Stimulated activated naive B cell treated with anti-CD40 and anti-IgM and Interleukin-4, amounts not matched to agents 10 μg/mL and 1 μg/mL and 100 μg/mL, for 72 hours (primary cell): ENCODE measurements at places on chromosomes 11 and 22.

- H3K27ac ChIP-seq = no peak overlapping the region
- no peak for DNase-seq
- H3K4me3 ChIP-seq = no peak overlapping the region
- peaks cover 8% of the 10 kb centered on the region for H3K27me3 ChIP-seq
Measured at GRCh38 chr11:12523180-12523924, 146.0 kb downstream of the PARVA start.

DNA sequence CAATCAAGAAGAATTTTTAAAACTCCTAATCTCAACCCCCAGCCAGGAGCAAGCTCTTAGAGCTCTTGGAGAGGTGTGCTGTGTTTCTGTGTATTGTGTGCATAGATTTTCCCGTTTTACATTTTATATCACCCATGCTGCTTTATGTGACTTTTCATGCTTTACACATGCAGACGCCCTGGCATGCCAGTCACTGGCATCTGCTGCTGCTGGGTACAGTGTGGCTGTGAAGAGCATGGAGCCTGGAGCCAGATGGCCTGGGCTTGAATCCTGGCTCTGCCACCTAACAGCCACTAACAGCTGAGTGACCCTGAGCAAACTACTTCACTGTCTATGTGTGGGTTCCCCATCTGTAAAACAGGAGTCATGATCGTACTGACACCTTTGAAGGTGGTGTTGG is 23.1 kb downstream of the POLR3H start:
- no peak for DNase-seq
- no peak overlapping the region for H3K27ac ChIP-seq
- peaks cover 21% of the 10 kb centered on the region for H3K4me1 ChIP-seq
- H3K27me3 ChIP-seq = no peaks in the 10 kb centered on the region
- H3K4me3 ChIP-seq = no peak overlapping the region
- H3K36me3 ChIP-seq = peaks cover 40% of the 10 kb centered on the region

DNA sequence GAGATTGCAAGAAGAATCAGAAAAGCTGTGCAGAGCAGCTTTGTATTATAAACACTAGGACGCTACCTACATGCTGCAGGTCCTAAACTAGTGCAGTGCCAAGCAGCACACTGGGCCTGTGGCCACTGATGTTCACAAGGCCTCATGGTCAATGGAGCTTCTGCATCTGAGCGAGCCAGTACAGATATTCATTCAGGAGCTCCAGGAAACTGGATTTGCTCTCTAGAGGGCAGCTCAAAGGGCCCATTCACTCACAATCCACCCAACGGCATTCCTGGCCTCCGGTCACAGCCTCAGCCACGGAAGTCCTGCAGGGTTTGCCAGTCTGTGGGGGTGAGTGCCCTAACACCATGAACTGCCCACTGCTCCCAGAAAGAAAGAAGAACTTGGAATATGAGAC is 5.8 kb upstream of the TBC1D10A start:
- H3K4me1 ChIP-seq = peaks cover 41% of the 10 kb centered on the region
- no peak overlapping the region for H3K4me3 ChIP-seq
- H3K27ac ChIP-seq = no peak overlapping the region
- no peaks in the 10 kb centered on the region for H3K27me3 ChIP-seq
- no peak for DNase-seq

- no peaks in the 10 kb centered on the region for H3K36me3 ChIP-seq
- H3K4me1 ChIP-seq = peaks cover 11% of the 10 kb centered on the region
- no peak overlapping the region for H3K27ac ChIP-seq
- no peak overlapping the region for H3K4me3 ChIP-seq
Measured at GRCh38 chr11:76161261-76161961, 44.9 kb downstream of the WNT11 start.

- H3K27me3 ChIP-seq = no peaks in the 10 kb centered on the region
- no peak overlapping the region for H3K27ac ChIP-seq
- no peak overlapping the region for H3K4me3 ChIP-seq
- no peaks in the 10 kb centered on the region for H3K36me3 ChIP-seq
Measured at GRCh38 chr11:30381879-30382278, 59.0 kb downstream of the ARL14EP start.

DNA sequence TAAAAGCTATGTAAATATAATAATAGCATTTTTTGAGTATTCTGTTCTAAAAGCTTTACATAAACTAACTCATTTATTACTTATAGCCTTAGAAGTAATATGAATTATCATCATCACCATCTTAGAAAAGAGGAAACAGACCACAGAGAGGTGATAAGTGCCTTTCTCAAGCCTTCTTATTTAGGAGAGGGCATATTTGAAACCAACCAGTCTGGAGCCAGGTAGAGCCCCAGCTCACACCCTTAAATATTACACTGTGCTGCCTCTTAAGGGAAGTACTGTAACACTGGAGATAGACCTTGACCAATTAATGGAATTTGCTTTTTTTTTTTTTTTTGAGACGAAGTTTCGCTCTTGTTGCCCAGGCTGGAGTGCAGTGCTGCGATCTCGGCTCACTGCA is 2.3 kb downstream of the BCO2 start:
- H3K27ac ChIP-seq = no peak overlapping the region
- peaks cover 13% of the 10 kb centered on the region for H3K27me3 ChIP-seq
- no peak overlapping the region for H3K4me3 ChIP-seq
- H3K4me1 ChIP-seq = peaks cover 28% of the 10 kb centered on the region

- no peak overlapping the region for H3K27ac ChIP-seq
- H3K27me3 ChIP-seq = peaks cover 6% of the 10 kb centered on the region
- no peak overlapping the region for H3K4me3 ChIP-seq
- no peaks in the 10 kb centered on the region for H3K4me1 ChIP-seq
- H3K36me3 ChIP-seq = no peaks in the 10 kb centered on the region
Measured at GRCh38 chr11:120858740-120859139, 165.2 kb upstream of the TBCEL start.

DNA sequence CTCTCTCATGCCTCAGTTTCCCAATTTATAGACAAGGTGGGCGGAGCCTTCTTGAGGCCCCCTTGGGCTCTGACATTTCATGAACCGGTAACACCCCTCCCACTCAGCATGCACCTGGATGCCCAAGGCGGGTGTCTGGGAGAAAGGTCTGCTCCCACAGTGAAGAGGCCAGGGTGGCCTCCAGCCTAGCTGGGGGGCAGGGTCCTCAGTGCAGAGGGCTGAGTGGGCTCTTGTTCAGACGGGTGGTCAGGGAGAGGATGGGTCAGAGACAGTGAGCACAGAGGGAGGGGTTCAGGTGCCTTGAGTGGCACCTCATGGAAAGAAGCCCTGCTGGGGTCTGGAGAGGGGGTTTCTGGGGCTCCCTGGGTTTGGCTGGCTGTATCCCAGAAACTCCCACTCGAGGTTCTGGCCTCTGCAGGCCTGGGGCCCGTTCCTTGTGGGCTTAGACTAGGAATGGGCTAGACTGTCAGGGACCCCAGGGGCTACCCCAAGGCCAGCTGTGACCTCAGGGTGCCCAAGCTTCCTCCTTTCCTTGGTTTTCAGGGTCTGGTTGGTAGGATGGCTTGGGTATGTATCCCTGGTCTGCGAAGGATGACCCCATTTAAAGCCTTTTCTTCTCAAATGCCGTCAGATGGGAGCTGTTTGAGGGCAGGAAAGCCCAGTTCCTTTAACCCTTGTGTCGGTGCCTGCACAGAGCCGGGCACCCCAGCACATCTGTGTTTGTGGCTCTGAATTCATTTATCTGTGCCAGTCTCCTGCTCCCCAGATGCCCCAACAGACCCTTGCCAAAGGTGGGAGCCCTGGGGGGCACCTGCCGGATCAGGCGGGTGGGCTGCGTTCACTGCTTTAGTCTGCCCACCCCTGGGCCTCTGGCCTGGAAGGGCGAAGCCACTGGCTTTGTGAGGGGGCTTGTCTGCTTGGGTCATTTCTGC is 1.2 kb downstream of the SYNGR1 start:
- peak overlapping the region; percentile 91 for H3K27ac ChIP-seq
- H3K27me3 ChIP-seq = peaks cover 5% of the 10 kb centered on the region
- H3K4me1 ChIP-seq = peaks cover 23% of the 10 kb centered on the region
- no peaks in the 10 kb centered on the region for H3K36me3 ChIP-seq

DNA sequence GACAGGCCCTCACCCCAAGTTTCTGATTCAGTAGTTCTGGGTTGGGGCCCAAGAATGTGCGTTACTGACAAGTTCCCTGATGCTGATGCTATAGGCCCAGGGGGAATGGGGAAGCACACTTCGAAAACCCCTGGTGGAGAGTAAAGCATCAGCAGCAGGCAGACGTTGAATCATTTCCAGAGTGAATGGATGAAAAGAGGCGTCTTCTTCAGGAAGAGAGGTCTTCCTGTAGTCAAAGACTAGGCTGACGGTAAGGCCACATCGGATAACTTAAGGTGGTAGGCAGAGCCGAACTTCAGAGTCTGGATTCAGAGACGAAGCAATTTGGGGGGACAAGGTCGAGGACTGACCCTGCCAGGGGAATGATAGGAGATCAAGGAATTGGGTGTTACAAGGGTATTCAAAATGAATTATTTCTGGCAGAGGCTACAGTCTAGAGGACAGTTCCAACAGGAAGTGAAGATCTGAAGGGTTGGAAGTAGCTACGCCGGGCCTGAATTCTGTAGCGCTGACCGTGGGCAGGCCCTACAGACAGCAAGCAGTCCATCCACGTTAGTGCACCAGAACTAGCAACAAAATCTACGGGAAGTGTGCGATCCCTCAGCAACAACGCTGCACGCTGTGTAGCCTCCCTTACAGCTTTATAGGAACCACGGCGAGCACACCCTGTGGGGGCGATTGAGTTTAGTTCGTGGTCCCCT is 862 bp upstream of the CENATAC start:
- H3K27me3 ChIP-seq = no peaks in the 10 kb centered on the region
- peak; percentile 56 for DNase-seq

DNA sequence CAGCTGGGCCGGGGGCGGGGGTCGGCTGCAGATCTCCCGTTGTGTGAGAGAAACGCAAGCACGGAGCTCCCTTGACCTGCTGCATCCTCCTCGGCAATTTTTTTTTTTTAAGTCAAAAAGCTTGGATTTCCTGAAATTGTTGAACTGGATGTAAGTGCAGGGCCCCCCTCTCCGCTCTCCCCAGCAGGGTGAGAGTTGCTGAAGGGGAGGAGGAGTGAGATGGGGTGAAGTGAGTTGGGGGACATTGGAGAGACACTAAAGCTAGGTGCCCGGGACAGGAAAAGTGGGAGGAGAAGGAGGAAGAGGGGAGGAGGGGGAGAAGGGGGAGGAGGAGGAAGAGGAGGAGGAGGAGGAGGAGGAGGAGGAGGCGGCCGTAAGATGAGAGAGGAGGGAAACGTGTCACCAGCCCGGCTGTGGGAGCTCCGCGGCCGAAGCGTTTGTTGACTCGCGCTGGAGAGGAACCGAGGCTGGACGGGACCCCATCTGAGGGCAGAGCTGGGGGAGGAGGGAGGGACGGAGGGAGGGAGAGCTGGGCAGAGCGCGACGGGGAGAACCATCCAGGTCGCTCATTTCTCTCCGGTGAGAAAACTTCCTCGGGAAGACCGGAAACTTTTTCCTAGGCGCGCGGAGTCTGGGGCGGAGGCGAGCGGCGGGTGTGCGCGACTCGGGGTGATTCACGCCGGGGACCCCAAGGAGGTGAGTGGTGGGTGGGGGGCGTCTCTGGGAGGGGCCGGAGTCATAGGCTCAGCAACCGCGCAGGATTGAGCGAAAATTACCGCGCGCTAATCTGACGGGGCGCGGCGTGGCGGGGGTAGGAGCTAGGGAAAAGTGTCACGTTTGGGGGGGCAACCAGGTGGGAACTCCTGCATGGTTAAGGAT is 80.2 kb downstream of the PRR5L start:
- peak overlapping the region; percentile 86 for H3K27ac ChIP-seq
- H3K4me1 ChIP-seq = peaks cover 20% of the 10 kb centered on the region
- DNase-seq = no peak
- peaks cover 19% of the 10 kb centered on the region for H3K27me3 ChIP-seq
- H3K36me3 ChIP-seq = peaks cover 7% of the 10 kb centered on the region

DNA sequence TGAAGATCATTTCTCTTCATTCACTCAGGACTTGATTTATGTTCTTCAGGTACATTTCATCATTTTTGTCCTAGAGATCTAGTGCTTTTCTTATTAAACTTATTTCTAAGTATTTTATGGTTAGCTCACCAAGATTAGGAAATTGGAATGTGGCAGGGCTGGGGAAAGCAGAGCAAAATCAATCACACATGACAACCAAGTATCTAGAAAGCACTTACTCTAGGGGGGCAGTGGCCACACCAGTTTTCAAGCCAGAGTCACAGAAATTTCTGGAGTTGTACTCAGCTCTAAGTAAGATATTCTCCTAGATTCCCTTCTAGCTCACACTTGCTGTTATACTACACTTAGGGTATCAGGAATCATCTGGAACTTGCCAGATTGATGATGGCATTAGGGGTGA is 33.3 kb upstream of the MYEOV start:
- no peak overlapping the region for H3K4me3 ChIP-seq
- no peak for DNase-seq
- peaks cover 20% of the 10 kb centered on the region for H3K4me1 ChIP-seq
- H3K36me3 ChIP-seq = peaks cover 9% of the 10 kb centered on the region
- no peak overlapping the region for H3K27ac ChIP-seq

DNA sequence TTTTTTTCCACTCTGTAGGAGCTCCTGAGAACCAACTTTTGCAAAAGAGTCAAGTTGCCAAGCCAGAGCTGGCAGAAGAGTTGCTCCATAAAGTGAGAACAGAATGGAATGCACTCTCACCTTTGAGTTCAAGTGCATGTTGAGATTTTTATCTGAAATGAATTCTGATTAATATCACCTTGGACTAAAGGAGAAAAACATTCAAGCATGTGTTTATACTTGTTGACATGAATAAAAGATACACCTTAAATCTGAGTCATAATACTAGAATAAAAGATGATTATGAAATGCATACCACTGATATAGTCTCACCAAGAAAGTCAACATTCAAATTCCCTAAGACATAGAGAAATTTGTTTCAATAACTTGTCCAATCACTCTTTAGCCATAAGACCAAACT is 37.8 kb downstream of the ARL14EP start:
- H3K27ac ChIP-seq = no peak overlapping the region
- no peaks in the 10 kb centered on the region for H3K36me3 ChIP-seq
- no peak overlapping the region for H3K4me3 ChIP-seq
- H3K27me3 ChIP-seq = no peaks in the 10 kb centered on the region

GRCh38 chr11:47327949-47328348 is 24.6 kb downstream of the MYBPC3 start:
- no peak overlapping the region for H3K4me3 ChIP-seq
- DNase-seq = no peak
- peaks cover 41% of the 10 kb centered on the region for H3K36me3 ChIP-seq
- H3K27me3 ChIP-seq = no peaks in the 10 kb centered on the region
- peaks cover 14% of the 10 kb centered on the region for H3K4me1 ChIP-seq

GRCh38 chr11:46970913-46971625 is 34.5 kb downstream of the CSTPP1 start:
- no peaks in the 10 kb centered on the region for H3K27me3 ChIP-seq
- peaks cover 5% of the 10 kb centered on the region for H3K4me1 ChIP-seq
- no peak for DNase-seq
- H3K36me3 ChIP-seq = no peaks in the 10 kb centered on the region

GRCh38 chr11:70481625-70482528 is 83.5 kb downstream of the CTTN start:
- no peaks in the 10 kb centered on the region for H3K36me3 ChIP-seq
- peaks cover 20% of the 10 kb centered on the region for H3K27me3 ChIP-seq
- no peaks in the 10 kb centered on the region for H3K4me1 ChIP-seq
- H3K27ac ChIP-seq = no peak overlapping the region
- no peak for DNase-seq

GRCh38 chr22:38802671-38803121 is 8.8 kb upstream of the DNAL4 start:
- H3K27me3 ChIP-seq = peaks cover 50% of the 10 kb centered on the region
- no peak overlapping the region for H3K4me3 ChIP-seq
- H3K4me1 ChIP-seq = peaks cover 3% of the 10 kb centered on the region
- no peaks in the 10 kb centered on the region for H3K36me3 ChIP-seq
- DNase-seq = no peak
- no peak overlapping the region for H3K27ac ChIP-seq

- H3K4me1 ChIP-seq = peaks cover 4% of the 10 kb centered on the region
- H3K4me3 ChIP-seq = no peak overlapping the region
- H3K36me3 ChIP-seq = no peaks in the 10 kb centered on the region
- H3K27me3 ChIP-seq = peaks cover 40% of the 10 kb centered on the region
- H3K27ac ChIP-seq = no peak overlapping the region
Measured at GRCh38 chr11:12375720-12376119, 1.7 kb upstream of the PARVA start.
